ENCODE measurements at places on chromosomes 12 and 14.

- no peak for DNase-seq
Measured at GRCh38 chr12:3362737-3363136, 128.3 kb upstream of the PRMT8 start.

DNA sequence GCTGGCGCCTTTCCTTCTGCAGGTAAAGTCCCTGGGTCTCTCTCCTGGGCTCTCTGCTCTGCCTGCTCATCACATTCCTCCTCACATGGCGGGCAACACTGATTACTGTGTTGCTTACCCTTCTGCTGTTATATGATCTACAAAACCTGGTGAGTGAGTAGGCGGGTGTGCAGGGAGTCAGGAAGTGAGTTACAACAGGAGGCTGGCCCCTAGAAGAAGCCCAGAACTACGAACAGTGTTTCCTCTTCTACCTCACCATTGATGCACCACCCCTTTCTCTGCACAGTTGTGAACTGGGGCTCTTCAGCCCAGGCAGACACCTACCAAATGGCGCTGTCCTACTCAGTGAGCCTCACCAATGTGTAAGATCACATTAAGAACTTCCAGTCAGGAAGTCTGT lies 4.9 kb upstream of the KLHL33 start:
- no peak for DNase-seq

- no peak for DNase-seq
Measured at GRCh38 chr14:56461276-56462275, 118.0 kb upstream of the TMEM260 start.

DNA sequence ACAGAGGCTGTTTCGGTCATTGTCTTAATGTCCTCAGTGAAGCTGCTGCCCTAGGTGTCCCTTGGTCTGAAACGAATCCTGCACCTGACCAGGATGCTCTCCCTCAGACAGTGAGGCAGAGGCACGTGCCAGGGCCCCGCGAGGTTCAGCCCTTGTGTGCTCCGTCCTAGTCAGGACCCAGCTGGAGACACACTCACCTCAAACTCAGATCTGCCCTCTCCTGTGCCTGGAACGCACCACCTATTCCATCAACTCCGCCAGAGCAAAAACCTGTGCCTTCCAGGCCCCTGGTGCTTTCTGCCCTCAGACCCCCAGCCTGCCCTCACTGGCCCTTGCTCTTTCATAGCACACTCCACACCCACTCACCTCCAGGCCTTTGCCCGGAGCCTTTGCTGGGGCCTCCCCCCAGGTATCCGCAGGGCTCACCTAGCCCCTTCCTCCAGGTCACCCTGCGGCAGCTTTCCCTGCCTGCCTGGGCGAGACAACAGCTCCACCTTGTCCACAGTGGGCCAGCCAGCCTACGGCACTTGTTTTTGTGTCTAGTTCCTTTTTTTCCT lies 150.6 kb downstream of the BCL11B start:
- DNase-seq: no peak

GRCh38 chr14:75904311-75904710 lies 77.5 kb downstream of the TGFB3 start:
- no peak for DNase-seq

DNA sequence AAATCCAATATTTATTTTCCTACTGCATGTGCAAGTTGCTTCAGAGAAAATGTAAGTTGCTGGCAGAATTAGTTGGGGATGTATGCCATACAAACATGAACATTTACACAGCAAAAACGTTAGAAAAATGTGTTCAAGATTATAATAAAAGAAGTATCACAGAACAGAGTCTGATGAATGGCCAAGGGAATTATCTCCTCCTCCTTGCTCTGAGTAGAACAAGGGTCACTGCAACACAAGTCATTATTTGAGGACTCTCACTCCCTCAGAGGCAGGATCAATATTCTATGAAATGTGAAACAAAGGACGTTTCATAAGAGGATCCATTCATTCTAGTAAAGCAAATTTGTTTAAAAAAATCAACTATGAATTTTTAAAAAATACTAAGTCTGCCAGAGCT lies 177.8 kb downstream of the PRKD1 start:
- DNase-seq: no peak

DNA sequence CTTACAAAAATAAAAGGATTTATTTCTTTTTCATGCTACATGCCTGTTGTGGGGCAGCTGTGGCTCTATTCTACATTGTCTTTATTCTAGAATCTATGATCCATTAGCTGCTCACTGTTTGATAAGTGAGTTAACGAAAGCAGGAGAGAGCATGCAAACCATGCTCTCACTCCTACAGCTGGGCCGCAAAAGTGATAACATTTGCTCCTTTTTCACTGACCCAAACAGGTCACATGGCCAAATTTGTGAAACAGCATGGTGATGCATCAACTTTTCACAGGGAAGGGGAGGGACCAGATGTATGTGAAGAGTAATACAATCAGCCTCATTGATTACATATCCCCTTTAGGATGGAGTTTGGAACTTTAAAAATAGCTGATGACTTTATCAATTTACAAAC lies 456.9 kb upstream of the SYT1 start:
- no peak for DNase-seq

DNA sequence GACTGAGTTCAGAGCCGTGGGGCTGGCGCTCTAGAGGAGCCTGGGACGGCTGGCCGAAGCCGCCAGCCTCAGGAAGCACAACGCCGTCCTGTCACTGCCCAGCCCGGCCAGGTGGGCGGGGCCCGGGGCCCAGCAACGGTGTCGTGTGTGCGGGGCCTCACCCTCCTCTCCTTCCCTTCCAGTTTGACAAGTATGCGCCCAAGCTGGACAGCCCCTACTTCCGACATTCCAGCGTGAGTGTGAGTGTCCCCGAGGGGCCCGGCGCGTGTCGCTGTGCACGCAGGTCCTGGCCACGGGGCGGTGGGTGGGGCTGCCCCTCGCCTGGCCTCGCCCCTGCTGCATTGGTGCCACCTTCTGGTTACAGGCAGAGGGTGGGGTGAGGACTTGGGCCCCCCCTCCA lies 38.3 kb downstream of the LRCOL1 start:
- no peak for DNase-seq

GRCh38 chr14:44960646-44961045 lies 1.1 kb downstream of the KLHL28 start:
- DNase-seq: no peak

- DNase-seq: no peak
Measured at GRCh38 chr14:95547272-95547625, 12.4 kb downstream of the GLRX5 start.

DNA sequence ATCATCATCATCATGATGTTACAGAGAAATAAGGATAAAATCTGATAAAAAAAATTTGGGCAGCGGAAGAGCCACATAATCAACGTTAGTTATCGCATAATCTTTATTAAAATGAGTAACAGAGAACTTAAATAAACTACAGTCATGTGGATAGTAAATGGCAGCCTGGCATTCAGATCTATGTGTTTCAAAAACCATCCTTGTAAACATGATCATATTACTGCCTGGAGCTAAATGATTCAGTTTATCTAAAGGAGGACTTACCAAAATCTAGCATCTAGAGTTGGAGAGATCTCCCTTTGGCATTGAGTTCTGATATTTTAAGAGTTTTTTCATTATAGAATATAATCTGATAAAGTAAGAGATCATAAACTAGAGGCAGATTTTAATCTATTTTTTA lies 200.1 kb upstream of the MGAT4C start:
- no peak for DNase-seq

- no peak for DNase-seq
Measured at GRCh38 chr12:64600164-64600561, 10.1 kb upstream of the RASSF3 start.

- no peak for DNase-seq
Measured at GRCh38 chr12:129467726-129468125, 436.1 kb downstream of the TMEM132D start.

DNA sequence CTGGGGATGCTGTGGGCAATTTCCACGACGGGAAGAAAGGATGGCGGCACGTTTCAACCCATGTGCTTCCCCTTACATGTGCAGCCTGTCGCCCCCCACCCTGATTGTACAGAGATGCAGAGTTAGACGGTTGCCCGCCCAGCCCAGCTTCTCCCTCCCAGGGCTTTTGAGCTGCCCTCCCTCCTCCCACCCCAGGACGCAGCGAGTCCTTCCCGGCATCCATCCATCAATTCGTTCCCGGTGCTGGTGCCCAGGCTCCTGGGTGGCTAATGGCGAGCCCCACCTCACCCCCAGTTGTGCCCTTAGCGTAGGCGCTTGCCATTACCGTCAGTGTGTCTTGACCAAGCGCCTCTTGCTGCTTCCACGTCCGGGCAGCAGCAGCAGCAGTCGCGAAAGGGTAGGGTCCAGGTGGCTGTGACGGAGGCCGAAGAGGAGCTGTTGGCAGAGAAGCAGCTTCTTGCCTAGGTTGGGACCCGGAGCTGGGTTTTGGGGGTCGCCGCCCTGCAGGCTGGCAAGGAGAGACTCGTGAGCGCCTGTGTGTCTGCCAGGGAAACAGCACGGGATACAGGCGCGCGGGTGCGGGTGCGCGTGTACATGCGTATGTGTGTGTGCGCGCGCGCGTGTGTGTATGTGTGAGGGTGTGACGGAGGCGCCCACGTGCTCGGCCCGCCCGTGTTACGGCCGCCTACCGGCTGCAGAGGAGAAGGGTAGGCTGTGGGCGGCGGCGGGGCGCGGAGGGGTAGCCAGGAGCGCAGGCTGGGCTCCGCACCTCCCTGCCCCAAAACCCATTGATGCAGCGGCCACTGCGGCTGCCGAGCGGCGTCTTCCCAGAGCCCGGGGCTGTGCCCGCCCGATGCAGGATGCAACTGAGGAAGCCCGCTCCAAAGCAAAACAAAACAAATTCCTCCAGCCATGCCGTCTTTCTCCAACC lies at the start of gene SLC6A15:
SLC6A15 (minus strand) TSS at position 602 of the 931 bp plus-strand sequence. CDS start 20,679 bp downstream, outside the sequence.
- peak; percentile 71 for DNase-seq

- DNase-seq: no peak
Measured at GRCh38 chr14:76115010-76115422, 36.7 kb upstream of the GPATCH2L start.

DNA sequence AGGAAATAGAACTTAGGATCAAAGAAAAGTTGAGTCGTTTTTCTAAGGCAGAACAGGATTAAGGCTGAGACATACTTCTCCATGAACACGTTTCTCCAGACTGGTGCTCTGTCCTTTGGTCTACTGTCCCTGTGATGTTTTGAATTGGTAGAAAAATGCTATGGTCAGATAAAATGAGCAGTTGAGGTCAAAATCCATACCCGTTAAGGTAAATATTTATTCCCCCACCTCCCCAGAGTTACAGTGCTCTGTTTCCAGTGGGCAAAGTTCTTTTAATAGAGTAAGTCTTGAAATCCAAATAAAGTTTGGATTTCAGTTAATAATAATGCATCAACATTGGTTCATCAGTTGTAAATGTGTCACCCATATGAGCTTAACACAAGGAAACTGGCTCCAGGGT lies 74.5 kb downstream of the PTHLH start:
- DNase-seq: no peak

GRCh38 chr12:122886851-122887818 lies 8.8 kb downstream of the VPS37B start:
- DNase-seq: no peak

DNA sequence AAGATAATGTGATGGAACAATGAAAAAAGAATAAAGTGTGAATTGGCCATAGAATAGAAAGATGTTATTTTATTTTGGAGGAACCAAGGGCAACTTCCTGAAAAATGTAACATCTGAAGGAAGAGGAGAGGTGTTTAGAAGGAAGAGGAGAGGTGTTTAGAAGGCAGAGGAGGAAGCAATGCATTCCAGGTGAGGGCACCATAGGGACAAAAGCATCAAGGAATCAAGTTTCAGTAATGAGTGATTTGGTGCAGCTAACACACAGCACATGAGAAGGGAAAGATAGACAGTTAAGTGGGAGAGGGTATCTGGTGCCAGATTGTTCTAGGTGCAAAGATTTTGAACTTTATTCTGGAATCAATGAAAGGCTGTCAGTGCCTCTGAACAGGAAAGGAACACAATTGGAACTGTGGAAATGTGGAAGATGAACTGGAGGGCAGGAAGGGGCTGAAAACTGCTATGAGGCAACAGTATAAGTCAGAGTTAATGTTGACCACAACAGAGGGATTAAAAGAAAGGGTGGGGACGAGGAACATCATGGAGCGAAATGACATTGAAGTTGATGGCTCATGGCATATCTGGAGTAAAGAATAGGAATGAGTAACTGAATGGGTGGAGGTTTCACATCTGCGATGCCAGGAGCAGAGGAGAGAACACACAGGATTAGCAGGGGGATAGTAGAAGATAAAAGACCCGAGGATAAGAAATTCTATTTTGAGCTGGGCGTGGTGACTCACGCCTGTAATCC lies 326.6 kb downstream of the LRIG3 start:
- no peak for DNase-seq

DNA sequence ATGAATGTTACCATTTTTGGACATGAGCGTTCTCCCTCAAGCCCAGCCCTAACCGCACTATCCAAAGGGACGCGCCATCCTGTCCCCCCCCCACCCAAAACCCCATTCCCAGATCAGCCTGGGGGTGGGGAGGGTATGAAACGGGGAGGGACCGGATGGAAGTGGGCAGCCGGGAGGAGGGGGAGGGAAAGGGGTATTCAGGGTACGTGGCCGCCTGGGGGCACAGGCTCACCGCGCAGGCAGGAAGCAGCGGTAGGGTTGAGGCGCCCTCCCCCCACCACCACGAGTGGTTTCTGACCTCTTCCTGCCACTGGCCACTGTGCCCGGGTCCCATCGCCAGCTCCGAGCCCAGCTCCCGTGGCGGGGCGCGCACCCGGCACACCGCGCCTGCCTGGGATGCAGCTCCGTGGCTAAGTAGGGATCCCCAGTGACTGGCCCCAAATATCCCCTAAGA lies 1.4 kb downstream of the ACTN1 start:
- DNase-seq: peak; percentile 98

GRCh38 chr14:89143595-89143994 lies 273.4 kb downstream of the FOXN3 start:
- DNase-seq: no peak

- DNase-seq: no peak
Measured at GRCh38 chr12:70960484-70960883, 39.9 kb upstream of the PTPRR start.

- DNase-seq: no peak
Measured at GRCh38 chr12:39357041-39357440, 85.9 kb downstream of the KIF21A start.

GRCh38 chr12:19912991-19913390 lies 455.3 kb upstream of the PDE3A start:
- no peak for DNase-seq

DNA sequence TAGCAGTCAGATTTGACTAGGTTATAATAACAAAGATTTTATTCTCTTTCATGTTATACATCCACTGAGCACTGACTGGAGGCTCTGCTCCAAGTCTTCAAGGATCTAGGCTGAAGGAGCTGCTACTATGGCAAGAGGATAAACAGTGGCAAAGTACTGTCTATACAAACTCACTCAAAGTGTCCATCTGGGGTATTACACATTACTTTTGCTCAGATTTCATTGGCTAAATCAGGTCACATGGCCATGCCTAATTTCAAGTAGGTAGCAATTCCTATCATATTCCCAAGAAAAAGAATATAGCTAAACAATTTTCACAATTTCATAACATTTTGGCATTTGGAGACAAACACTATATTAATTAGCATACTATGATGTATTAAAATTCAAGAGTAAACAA lies 40.9 kb downstream of the CDK17 start:
- no peak for DNase-seq

DNA sequence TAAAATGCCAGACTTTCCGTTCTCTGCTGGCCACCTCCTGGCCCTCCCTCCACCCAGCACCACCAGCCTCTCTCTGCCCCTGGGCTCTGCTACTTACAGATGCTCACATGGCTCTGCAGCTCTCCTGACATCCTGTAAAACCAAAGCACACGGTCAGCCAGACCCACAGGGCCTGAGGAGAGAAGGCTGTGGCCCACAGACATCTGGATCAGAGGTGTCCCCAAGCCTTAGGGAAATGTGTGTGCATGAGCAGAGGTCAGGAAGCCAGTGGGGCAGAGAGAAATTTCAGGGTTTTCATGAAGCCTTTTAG lies 11.5 kb downstream of the KRT77 start:
- DNase-seq: no peak

Measured in fibroblast of skin of left quadriceps (primary cell).